ENCODE measurements at places on chromosomes 5 and 9.

- no peak for DNase-seq
Observed at GRCh38 chr9:126368020-126368419, 41.4 kb downstream of the MVB12B start.

DNA sequence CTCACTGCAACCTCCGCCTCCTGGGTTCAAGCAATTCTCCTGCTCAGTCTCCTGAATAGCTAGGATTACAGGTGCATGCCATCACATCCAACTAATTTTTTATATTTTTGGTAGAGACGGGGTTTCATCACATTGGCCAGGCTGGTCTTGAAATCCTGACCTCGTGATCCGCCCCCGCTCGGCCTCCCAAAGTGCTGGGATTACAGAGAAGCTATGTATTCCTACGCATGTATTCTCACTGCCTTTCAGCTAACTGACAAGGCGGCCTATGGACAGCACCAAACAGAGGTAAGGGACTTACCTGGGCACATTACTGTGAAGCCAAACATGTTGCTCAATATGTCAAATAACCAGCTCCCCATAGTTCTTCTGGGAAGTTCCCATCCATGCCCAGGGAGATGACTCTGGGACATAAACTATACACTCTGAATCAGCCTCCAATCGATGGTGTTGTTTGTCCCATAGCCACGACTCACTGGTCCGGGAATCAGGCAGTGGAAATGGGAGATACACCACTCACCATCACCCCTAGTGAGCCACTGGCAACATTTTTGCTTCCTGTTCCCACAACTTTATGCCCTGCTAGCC lies 114.6 kb downstream of the SYK start:
- DNase-seq: no peak

GRCh38 chr9:129242971-129243561 lies 65.0 kb upstream of the IER5L start:
- DNase-seq: no peak

GRCh38 chr5:32332966-32333365 lies 20.2 kb upstream of the MTMR12 start:
- DNase-seq: no peak

DNA sequence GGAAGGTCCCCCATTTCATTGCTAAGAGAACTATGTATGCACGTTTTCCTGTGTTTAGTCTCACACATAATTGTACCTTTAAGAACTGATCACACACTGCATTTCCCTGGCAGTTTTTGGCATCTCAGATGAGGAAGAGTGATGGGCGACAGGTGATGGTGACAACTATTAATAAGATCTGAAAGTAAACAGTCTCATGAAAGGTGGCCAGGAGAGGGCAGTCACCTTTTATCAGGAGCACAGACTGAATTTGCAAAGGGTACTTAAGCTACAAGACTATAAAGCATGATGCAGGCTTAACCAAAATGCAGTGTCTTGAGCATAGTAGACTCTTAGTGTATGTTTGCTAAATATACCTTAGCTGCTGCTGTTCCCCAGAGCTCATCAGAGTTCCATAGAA lies 91.5 kb downstream of the GHR start:
- no peak for DNase-seq

DNA sequence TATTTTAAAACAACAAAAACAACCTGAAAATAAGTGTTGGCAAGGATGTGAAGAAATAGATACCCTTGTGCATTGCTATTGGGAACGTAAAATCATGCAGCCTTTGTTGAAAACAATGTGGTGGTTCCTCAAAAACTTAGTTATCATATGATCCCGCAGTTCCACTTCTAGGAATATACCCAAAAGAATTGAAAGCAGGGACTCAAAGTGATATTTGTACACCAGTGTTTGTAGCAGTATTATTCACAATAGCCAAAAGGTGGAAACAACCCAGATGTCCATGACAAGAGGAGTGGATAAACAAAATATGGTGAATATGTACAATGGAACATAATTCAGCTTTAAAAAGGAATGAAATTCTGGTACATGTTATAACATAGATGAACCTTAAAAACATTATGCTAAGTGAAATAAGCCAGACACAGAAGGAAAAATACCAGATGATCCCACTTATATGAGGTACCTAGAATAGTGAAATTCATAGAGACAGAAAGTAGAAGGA lies 29.0 kb downstream of the IRF1 start:
- no peak for DNase-seq
